Right renal pelvis (tissue), 4 donors: ENCODE measurements at places on chromosomes 1 and 21.

DNA sequence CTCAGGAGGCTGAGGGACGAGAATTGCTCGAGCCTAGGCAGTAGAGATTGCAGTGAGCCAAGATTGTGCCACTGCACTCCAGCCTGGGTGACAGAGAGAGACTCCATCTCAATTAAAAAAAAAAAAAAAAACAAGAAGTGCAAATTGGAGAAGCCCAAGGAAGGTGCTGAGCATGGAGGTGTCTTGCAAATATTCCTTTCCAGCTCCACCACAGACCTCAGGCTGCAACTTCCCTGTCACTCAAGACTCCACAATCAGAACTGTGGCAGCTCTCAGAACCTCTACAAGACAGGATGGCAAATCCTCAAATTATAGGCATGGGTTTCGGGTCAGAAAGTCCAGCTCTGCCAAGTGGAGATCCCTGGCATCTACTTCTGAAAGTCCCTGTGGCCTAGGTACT is 104.4 kb upstream of the TIAM1 start:
- DNase-seq: no peak

DNA sequence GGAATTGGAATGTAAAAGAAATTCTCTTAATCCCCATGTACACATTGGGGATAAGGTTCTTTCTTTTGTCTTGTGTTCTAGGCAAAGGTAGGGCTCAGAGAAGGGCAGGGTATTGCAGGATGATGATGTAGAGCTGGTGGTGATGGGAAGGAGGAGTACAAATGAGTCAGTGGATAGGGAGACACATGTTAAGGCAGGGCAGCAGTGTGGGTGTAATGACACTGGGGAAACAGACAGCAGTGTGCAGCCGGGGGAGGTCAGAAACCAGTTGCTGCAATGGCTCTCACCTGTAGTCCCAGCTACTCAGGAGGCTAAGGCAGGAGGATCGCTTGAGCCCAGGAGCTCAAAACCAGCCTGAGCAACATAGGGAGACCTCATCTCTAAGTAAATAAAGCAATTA is 5.1 kb downstream of the NLRP3 start:
- no peak for DNase-seq

GRCh38 chr1:69737527-69738185 is 169.9 kb downstream of the LRRC7 start:
- DNase-seq: peak; percentile 14

- DNase-seq: no peak
Observed at GRCh38 chr21:42392731-42393442, 3.0 kb downstream of the TMPRSS3 start.

DNA sequence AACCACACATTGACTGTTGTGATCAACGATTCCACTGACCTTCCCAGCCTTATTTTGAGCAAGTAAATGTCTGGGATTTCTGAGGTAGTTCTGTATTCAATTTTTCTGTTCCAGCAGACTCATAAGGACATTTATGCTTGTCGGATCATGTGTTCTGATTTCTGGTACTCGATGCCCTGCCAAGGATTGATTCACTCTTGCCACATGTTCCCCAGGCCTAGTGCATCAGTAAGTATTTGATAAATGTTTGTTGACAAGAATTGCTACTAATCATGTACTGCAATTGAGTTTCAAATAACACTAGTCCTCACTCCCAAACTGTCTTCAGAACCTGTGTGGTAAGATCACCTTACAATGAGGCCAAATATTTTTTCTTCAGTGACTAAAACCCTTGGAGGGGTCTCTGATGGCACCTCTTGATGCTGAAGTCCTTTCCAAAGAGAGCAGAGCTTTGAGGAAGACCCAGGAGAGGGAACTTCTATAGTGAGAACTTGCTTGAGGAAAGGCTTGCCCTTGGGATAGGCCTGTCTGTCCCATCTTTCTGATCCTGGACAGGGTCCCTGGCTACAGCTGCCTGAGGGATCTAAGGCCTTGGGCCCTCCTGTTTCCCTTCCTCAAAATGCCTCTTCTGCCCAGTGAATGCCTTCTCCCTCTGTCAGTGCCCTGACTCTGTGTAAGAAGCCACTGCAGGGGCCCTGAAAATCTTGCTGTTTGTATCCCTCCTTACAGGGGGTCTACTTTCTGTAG is 115.8 kb upstream of the FAM78B start:
- no peak for DNase-seq

GRCh38 chr1:36321119-36321951 is 2.1 kb downstream of the EVA1B start:
- DNase-seq: peak; percentile 86

GRCh38 chr1:229892515-229893117 is 174.4 kb upstream of the GALNT2 start:
- DNase-seq: no peak
